ENCODE measurements at places on chromosomes 1 and 21.

DNA sequence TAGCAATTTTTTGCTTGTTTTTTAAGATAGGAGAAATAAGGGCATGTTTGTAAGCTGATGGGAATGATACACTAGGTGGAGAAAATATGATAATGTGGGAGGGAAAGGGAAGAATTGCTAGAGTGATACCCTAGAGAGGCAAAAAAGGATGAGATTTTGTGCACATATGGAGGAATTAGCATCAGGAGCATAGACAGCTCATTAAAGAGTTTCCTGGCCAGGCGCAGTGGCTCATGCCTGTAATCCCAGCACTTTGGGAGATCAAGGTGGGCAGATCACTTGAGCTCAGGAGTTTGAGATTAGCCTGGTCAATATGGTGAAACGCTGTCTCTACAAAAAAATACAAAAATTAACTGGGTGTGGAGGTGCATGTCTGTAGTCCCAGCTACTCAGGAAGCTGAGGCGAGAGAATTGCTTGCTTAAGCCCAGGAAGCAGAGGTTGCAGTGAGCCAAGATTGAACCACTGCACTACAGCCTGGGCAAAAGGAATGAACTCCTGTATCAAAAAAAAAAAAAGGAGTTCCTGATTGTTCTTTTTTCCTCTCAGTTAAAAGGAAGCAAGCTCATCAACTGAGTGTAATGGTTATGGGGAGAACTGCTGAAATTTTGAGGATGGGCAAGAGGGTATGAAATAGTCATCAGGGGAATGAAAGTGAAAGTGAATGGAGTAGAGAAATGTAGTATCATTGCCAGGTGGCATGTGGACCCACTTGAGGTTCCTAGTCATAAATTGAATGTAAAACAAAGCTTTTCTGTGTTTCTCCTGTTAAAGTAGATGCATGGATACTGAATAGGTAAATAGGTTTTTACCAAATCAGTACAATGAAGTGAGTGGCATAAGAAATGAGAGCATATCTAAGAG, 35.5 kb downstream of the SH3GLB1 start:
- DNase-seq = no peak

GRCh38 chr1:55225228-55225627, 10.1 kb upstream of the USP24 start:
- no peak for DNase-seq

DNA sequence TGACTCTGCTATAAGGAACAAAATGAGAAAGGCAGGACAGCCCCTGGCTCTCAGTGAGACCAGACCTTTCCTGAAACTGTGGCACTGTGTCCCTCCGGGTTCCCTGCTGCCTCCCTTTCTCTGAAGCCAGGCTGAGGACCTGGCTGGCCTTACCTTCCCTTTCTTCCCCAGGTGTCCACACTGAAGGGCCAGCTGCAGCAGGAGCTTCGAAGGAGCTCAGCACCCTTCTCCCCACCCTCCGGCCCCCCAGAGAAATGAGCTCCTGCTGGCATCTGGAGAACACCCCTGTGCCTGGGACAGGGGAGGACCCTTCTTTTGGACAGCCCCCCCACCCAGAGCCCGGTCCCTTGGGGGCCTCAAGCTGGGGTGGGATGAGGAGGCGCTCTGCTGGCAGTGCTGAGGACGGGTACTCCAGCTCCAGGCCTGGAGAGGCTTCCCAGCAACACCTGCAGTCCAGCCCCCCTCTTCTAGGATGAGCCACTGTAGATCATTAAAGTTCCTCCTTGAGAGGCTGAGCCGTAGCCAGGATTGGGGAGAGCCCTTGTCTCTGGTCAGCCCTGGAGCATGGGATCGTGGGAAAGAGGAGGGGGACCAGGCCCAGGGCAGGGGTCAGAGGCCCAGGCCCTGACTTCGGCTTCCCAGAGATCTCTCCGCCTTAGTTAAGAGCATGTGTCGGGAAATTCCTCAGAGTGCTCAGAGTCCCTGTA, 8.1 kb downstream of the MFAP2 start:
- no peak for DNase-seq

- no peak for DNase-seq
Measured at GRCh38 chr1:98468111-98468717, 193.3 kb upstream of the SNX7 start.

DNA sequence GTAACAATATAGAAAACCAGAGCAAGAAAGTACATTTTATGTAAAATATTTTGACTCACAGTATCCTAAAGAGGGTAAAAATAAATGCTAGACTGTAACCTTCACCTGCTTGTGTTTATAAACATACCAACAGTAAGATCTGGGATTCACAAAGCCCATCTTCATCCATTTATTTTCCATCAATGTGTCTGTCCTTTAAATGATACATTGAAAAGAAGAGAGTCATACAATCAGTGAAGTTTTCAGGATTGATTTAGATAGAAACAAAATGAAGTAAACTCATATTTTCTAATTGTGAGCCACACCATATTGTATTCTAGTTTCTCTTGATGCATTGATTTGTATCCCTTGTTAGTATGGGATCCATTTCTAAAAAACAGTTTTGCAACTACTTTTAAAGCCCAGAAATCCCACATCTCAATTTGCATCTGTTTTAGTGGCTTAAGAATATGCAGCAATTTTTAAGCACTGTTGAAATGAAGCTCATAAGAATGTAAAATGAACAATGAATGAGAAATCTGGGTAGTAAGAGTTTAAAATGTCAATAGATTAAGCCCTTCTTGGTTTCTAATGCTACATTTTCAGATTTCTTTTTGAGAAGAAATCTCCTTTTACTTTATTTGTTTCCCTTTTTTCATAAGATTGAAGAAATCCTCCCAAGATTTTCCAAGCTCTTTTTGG, 548.1 kb upstream of the ADGRL2 start:
- DNase-seq = no peak

GRCh38 chr1:171506525-171507304, 21.4 kb downstream of the PRRC2C start:
- no peak for DNase-seq
